Globus pallidus (tissue), 1 donor: ENCODE measurements at places on chromosomes 6 and 20.

DNA sequence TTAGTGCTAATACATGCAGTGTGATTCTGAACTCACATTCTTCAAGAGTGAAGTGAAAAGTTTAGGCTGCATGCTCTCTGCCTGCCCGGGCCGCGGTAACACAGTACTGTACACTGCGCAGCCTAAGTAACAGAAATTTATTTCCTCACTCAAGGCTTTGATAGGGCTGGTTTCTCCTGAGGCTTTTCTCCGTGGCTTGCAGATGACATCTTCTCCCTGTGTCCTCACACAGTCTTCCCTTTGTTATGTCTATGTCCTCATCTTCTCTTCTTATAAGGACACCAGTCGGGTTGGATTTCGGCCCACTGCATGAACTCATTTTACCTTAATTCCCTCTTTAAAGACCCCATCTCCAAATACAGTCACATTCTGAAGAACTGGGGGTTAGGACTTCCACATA lies 51.1 kb upstream of the TMEM170B start:
- DNase-seq, result no peak

DNA sequence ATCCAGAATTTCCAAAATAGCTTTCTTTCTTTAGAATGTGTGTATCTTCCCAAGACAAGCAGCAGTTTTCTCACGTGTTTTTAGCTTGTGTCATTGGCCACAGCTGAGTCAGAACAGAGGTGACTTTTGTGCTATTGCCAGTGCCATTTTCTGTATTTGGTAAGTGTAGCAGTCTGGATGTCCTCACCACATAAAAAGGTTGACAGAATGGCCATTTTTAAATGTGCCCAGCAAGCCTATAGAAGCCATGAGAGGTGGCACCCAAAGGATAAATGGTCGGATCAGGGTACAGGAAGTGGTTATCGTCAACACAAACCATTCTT lies 269.5 kb upstream of the HSF2 start:
- DNase-seq, result no peak

DNA sequence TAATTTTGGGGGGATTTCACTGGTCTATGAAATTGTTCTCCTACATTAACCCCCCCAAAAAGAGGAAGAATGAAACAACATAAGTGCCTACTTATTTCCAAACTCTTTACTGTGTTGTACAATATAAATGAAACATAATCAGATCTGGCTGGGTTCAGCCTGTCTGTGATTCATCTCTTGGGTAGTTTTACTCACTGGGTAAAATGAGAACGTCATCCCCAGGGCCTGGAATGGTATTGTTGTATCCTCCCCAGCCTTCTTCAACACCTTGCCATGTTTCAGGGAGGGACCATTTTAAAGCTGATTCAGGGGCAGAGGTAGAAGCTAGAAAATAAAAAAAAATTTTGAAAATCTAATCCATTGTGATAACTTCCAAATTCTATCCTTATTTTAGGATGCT lies 256.7 kb downstream of the PKHD1 start:
- no peak for DNase-seq

- DNase-seq, result no peak
These were observed 179.4 kb downstream of the ERMARD start for GRCh38 chr6:169930799-169931198.

DNA sequence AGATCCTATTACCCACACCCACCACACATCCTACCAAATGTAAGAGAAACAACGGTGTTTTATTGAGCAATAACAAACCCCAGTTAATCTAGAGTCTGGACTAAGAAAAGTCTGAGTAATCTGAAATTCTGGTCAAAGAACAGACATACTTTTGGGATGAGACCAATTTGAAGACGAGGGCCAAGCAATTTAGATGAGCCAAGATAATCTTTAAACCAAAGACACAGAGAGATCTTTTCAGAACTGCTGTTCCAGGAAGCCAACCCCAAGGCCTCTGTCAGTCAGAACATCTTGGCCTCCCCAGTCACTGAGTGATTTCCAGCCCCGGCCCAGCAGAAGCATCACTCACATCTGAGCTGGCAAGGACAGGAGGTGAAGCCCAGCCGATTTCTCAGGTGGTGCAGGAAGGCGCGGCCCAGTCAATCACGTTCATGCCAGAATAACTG lies 118.5 kb upstream of the SYNDIG1 start:
- DNase-seq, result no peak

DNA sequence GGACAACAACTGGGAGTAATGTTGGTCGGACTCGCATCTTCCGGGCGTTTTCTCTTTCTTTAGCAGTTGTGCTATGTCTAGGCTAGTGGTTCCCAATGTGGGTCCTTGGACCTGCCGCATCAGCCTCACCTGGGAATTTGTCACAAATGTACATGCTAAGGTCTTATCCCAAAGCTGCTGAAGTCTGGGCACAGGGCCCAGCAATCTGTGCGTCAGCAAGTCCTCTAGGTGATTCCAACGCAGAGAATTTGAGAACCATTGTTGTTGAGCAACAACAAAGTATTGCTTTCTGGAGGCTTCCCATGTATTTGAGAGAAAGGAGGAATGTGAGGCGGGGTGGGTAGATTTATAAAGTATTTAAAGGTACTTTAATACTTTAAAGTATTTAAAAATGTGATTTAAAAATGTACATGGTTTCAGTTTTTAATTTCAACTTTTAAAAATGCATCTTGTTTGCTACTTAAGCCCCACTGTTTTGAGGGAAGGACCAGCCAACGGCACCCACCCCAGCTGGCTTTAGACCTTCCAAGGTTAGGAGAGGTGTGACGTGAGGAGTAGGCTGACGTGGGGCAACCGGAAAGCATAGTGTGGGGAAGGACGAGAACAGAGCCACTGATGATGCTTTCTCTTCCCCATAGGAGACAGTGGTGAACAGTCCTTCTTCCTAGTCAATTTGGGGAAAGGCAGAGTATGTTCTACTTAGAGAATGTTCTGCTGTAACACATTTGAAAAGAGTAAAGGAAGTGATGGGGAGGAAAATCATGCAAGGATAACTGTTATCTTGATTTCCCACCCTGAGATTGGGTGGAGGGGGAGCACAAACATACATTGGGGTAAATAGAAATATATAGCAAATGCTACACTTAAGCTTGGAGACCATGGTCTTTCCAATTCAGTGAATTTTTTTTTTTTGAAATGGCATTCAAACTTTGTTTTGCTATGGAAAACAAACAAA lies 4.3 kb downstream of the UST start:
- no peak for DNase-seq

DNA sequence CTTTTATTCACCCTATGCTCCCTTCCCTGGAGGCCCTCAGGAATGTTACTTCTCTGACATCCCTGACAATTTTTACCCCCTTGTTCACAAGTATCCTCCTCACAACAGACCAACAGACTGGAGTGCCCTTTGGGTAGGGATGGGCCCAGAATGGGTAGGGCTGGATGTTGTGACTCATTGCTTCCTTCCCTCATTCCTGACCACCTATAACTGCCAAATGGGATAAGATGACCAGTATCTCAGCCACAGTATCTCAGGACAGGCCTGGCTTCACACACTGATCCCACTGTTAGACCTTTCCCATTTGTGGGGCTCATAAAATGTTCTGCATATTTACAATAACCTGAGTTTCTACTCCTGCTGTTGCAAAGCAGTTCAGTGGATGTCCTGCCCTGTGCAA lies 223.0 kb upstream of the LRFN2 start:
- DNase-seq, result no peak
